ENCODE measurements at places on chromosomes 4 and X.

- no peak for DNase-seq
These were observed 60.4 kb upstream of the TAF9B start for GRCh38 chrX:78199851-78200250.

DNA sequence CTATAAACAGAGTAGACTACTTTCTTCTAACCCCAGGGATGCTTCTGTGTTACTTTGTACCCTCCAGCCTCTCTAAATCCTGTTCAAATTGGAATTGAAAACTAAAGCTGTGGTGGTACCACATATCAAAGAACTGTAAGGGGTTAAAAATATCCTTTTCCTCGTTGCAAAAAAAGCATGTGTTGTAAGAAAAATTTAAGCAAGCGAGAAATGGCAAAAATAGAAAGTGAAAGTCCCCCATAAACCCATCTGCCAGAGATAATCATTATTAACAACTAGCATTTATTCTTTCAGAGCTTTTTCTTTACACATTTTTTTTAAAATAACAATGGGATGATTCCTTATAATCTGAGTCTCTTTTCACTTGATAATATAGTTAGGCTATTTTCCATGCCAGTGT is 40.6 kb downstream of the TMEM164 start:
- DNase-seq = no peak

DNA sequence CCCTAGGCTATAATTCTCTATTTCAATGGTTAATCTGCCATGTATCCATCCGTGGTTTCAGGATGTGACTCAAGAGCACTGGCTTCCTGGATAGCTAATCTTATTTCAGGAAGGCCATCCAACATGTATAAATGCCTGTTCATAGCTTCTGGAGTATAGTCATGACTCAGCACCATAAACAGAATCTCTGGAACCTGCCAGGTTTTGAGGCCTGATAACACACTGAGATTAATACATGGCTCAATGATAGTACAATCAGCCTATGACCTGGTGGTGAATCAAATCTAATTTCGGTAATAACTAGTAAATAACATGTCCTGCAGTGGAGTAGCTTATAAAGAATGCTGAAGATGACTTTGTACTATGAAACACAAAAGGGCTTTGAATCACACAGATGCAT is 5.7 kb upstream of the IL13RA2 start:
- no peak for DNase-seq

DNA sequence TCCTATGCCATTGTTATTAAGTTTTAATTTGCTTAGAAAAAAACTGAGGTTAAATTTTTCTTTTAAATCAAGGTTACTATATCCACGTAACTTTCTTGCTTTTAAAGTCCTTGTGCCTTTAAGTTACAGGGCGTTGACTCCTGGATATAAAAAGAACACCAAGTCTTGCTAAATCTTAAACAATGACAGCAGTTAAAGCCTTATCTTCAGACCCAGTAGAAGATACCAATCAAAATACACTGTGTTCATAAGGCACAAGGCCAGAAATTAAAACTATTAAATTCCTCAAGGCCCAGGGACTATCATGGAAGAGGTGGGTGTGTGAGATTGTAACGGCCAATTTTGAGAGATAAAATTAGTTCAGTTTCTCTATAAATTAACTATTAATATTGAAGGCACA is 60.4 kb downstream of the PAGE2 start:
- no peak for DNase-seq

DNA sequence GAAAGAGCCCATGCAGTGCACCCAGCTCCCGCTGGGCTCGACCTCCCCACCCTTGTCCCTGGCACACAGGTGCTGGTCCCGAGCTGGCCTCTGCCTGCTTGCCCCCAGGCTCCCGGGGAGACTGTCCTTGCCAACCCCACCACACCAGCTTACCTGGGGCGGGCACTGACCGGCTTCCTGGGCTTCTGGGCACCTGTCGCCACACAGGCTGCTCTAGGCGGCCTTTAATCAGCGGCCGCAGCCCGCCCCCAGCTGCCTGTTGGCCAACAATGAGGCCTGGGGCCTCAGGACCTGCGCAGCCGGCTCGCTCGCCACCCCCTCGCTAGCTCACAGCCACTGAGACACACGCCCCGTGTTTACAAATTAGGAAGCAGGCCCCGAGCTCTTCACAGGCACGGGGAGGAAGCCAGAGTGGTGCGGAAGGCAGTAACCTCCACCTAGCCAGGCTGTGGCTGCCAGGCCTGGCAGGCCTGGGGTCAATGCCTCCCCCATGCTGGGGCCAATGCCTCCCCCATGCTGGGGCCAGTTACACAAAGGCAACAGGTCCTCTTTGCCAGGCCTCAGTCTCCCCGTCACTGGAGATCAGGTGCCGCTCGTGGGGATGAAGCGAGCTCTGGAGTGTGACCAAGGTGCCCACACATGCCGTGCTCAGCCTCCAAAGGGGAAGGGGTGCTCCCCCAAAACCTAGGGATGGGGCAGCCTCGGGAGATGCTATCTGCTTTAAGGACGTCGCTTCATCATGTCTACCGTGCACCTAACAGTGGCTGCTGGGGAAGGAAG is at the start of gene TREX2:
Gene TREX2 (minus strand): TSS at position 201 of the 780 bp plus-strand sequence. CDS start 626 bp downstream, outside the sequence.
- DNase-seq = no peak

GRCh38 chr4:73978886-73979285 is 2.9 kb downstream of the PF4 start:
- no peak for DNase-seq

DNA sequence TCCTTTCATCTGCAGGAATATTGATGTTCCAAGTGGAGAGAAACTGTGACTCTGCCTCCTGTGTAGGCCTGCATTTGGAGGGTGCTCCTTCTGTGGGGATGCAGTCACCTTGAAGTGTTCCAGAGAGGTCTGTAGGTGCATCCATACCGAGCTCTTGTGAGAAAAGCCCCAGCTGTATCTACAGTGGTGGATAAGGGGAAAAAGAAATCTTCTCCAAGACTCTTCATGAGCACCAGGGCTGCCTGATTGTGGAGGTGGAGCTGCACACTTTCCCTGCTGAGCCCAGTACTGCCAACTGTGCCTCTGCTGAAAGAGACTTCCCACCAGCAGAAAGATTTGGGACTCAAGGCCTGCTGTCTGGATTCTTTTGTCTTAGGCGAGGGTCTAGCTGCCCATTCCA is 35.1 kb upstream of the ADH4 start:
- no peak for DNase-seq

DNA sequence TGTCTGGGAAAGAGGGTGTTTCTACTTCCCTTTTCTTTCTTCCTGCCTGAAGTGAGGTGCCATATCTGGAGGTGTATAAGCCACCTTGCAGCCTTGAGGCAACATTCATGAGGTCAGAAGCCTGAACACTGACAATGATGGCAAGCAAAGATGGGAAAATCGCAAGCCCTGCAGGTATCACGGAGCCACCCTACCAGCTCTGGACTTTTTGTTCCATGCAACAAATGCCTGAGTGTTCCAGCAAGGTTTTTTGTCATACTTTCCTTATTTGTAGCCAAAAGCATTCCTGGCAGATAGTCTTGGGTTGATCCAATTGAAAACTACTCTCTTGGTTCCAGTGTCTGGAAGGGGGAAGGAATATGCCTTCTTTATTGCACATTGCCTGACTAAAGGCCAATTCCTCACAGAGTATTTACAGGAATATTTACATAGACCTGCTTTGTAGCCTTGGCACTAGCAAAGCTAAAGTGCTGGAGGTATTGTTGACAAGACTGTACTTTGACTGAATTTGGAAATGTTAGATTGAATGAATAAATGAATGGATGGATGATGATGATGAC is 14.4 kb upstream of the SOD3 start:
- no peak for DNase-seq
